ENCODE measurements at places on chromosomes 3 and 15.

GRCh38 chr3:52896613-52897012, 735 bp downstream of the STIMATE start:
- no peak for DNase-seq

GRCh38 chr15:53296603-53297002, 462.9 kb downstream of the WDR72 start:
- DNase-seq, result no peak

GRCh38 chr15:70037292-70037640, 60.5 kb downstream of the TLE3 start:
- DNase-seq, result no peak

- DNase-seq, result no peak
Measured at GRCh38 chr3:81214631-81215030, 546.8 kb downstream of the GBE1 start.

- DNase-seq, result no peak
Measured at GRCh38 chr3:64588380-64588779, 99.4 kb downstream of the ADAMTS9 start.

- no peak for DNase-seq
Measured at GRCh38 chr3:120568598-120568997, 27.5 kb upstream of the NDUFB4 start.

DNA sequence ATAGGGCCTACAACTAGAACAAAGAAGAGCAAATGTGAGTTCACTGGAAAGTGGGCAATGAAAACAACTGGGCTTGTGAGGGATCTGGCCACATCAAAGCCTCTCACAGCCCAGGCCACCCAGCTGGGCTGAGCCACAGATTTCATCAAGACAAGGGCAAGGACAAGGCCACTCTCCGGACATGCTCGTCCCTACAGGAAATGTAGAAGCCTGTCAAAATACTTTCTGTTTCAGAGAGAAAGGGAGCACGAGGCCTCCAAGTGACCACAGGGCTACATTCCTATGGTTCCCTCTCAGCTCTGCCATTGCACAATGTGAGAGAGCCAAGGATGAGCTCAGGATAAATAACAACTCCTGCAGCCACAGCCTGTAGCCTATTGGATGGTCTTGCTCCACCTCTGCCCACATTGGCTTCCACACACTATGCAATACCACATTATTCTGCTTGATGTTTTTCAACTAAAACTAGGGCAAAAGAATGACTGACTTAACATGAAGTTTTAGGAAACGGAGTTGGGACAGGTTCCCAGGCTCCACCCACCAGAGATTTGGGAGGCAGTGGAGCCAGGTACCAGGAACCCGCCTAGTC, 12.1 kb downstream of the TBC1D2B start:
- DNase-seq, result no peak

- DNase-seq, result no peak
Measured at GRCh38 chr3:102195198-102195948, 239.4 kb upstream of the ZPLD1 start.

DNA sequence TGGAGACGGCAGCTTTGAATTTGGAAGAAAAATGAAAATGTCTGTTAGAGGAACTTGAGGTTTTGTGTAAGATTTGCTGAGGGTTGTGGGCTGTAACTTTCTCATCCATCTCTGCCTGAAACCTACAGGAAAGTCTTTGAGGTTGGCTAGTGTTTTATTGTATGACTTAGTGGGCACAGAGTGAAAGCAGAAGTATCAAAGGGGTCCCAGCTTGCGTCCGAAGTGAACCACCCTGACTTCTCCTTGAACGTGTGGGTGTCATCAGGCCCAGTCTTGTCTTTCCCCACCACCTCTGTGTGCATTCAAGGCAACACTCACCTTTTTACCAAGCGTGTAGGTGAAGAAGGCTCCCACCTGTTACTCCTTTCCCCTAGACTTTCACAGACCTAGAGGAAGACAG, 682.1 kb upstream of the CFAP20DC start:
- no peak for DNase-seq

- no peak for DNase-seq
Measured at GRCh38 chr3:143084856-143085731, 34.5 kb upstream of the CHST2 start.

DNA sequence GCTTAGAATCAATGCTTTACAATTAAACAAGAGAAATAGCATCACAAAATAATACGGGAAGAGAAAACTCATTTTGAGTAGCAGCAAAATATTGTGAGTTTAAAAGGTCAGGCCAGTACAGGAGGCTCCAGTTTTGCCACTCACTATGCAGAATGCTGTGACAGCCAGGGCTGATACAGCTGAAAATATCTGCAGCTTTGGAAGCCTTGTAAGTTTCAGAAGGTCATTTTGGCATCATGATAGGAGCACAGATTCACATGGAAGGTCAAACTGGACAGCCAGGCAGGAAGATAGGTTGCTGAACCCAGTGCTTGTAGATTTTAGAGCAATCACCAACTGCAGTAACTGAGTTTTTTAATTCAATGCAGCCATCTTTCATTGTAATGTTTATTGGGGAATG, 14.1 kb downstream of the MBNL1 start:
- no peak for DNase-seq

GRCh38 chr3:10177737-10178136, 13.0 kb downstream of the IRAK2 start:
- DNase-seq, result no peak

DNA sequence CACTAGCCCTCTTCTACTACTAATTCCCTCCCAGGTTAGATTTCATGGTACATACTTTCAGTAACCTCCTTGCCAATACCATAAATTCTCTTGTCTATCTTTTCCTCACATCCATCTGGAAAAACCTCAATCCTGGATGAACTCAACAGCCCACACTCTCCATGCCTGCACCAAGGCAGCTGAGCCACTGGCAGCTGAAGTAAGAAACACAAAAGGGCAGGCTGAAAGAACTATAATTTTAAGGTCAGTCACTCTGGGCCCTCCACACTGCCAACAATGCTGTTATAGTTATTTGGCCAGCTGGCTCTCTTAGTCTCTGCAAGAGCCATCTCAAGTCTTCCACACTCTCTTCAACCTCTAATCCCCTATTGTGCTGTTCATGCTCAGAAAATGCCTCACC, 15.1 kb upstream of the TIPARP start:
- DNase-seq, result no peak

DNA sequence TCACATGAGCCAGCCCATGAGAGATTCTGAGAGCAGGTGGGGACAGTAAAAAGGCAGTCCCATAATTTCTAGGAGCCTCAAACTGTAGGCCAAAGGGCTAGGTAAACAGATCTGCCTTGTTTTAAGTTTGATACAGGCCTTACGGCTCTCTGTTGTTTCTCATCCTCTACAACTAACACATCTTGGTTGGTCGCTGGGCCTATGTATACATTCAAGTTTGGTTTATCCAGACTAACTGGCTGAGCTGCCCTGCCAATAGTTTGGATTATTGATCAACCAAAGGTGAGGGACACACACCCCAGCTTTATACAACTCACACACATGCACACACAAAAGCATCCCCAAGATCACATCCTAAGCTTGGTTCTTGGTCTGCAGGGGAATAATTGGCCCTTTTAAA, 3.0 kb downstream of the SIAH2 start:
- DNase-seq, result no peak

DNA sequence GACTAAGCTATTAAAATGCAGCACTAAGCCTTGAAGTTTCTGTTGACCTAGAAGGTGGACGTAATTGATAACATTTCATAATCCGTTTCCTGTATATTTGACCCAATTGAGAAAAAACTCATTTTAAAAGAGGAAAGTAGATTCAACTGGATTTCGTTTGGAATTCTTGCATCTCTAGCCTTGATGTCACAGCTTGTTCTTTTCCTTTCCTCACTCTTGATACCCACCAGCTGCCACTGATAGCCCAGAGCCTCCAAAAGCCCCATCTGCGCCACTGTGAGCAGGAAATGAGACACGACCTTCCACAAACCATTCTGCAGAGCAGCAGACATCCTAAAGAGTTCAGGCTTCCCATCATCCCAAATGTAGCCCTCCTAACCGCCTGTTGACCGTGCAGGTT, 61.8 kb downstream of the FOXB1 start:
- no peak for DNase-seq

GRCh38 chr15:61668444-61668843, 391.8 kb downstream of the VPS13C start:
- DNase-seq, result no peak

GRCh38 chr3:21449738-21450137, 301.3 kb downstream of the ZNF385D start:
- DNase-seq, result no peak

- no peak for DNase-seq
Measured at GRCh38 chr15:55434989-55435825, 26.9 kb downstream of the PIERCE2 start.

GRCh38 chr3:123083383-123084124, 16.7 kb downstream of the PDIA5 start:
- DNase-seq, result no peak

DNA sequence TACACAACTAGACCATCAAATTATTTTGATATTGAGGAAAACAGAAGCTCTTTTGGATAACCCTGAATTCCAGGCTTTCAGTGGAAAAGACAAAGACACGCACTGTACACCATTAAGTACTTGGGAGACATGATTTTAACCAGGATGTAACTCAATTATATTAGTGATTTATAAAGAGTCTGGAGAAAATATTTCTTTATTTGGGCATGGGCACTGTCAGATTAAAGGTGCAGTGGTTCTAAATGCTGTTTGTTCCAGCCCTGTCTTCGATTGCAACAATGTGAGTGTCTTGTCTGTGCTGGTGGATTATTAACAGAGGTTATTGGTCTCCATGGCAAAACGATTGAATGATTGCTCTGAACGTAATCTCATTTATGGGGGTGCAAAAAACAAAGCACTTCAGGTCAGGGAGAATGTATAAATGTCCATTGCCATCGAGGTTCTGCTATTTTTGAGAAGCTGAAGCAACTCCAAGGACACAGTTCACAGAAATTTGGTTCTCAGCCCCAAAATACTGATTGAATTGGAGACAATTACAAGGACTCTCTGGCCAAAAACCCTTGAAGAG, at the start of gene TM4SF4:
TM4SF4 (plus strand) TSS at position 448 of the 568 bp plus-strand sequence. CDS start 181 bp downstream, outside the sequence.
- DNase-seq, result no peak

GRCh38 chr3:34724916-34725499, 914.3 kb upstream of the ARPP21 start:
- no peak for DNase-seq

- no peak for DNase-seq
Measured at GRCh38 chr3:170355738-170356595, 1.5 kb upstream of the SKIL start.

- DNase-seq, result no peak
Measured at GRCh38 chr3:169289273-169289672, 374.2 kb downstream of the MECOM start.

GRCh38 chr3:126351771-126352475, 5.3 kb downstream of the KLF15 start:
- no peak for DNase-seq

DNA sequence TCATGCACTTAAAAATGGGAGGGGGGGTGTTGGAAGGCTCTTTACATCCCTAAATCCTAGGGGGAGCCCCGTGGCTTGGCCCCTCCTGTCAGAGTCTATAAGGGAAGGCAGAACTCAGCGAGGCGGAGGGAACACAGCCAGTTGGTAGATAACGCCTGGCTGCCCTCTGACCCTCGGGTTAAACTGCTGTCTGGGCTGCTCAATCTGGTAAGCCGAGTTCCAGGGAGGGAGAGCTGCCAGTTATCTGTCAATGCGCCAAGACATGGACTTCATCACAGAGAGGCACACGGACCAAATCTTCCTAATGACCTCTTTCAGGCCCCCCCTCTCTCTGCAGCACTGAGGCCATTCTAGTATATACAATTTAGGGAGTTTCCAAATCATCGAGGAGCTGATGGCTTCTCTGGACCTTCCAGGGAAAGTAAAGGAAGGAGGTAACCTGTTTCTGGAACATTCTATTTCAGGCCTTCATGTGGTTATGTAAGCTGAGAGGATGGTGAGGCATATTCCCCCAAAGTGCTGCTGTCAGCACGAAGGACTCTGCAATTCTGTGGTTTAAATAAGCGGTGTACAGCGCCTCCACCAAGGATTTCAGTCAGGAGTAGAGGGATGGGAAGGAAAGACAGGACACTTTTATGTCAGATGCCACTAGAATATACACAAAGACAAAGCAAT, 349.0 kb downstream of the MCTP2 start:
- DNase-seq, result no peak

DNA sequence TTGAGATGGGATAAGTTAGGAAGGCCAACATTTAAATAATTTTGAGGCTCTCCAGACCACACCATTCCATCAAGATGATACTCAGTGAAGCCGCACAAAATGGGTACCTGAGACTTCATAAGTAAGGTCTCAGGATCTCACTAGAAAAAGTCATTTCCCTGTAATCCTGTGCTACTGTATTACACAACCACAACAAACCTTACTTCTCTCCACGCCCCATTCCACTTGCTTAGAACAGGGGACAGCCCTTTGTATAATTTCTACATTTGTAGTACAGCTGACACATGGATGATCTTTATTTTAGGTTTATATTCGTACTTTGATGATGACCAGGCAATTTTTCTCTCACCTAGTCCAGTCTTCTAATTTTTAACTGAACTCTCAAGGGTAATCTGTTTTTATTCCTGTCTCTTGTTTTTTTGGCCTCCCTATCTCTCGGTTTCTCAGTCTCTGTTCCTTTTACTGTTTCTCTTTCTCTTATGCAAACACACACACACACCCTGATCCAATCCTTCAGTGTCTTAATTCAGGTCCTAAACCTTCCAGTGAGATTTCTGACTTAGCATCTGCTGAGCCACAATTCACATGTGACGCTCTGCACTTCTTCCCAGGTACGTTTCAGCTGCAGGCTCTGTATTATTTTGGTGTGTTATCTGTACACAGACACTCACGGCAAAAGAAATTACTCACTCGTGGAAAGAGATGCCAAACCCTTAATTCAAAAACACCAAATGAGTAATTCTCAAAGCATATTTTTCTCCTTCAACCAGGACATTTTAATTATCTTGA, 223.2 kb upstream of the THBS1 start:
- no peak for DNase-seq

DNA sequence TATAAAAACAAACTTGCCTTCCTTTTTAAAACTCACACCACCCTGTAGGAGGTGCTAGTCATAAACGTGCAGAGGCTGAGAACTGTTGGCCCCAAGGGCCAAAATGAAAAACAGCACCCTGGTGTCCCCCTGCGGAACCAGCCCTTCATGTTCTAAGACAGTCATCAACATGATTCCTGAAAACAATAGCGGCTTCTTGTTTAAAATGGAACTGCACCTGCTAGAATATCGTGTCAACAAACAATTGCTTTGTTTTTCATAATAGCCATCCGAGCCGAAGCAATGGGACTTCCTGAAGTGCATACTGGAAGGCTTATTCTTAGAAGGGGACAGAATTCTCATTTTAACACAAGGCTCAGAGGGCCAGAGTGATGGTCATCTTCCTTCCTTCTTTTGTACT, 43.7 kb downstream of the MECOM start:
- DNase-seq, result no peak

DNA sequence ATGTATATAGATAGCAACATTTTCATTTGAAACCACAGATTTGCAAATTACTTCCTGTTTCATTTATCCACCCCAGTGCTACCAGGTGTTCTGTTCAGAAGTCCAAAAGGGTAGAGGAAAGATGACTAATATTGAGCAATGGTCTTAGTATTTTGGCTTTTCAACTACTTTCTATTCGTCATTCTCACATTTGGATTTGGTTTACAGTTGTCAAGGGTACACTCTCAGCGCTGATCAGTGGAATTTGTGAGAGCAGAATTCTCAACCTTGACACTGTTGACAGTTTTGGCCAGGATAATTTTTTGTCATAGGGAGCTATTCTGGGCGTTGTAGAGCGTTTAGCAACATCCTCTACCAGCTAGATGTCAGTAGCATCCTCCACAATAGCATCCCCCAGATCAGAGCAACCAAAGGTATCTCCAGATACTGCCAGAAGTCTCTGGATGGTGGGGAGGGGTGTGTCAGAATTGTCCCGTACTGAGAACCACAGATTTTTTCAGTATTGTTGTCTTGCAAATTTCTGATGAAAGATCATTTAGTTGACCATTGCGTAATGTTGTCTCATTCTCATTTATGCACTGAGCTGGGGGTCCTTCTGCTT, 4.2 kb downstream of the HMCES start:
- DNase-seq, result no peak
